Coronary artery (tissue), 2 donors: ENCODE measurements at places on chromosomes 3 and 15.

DNA sequence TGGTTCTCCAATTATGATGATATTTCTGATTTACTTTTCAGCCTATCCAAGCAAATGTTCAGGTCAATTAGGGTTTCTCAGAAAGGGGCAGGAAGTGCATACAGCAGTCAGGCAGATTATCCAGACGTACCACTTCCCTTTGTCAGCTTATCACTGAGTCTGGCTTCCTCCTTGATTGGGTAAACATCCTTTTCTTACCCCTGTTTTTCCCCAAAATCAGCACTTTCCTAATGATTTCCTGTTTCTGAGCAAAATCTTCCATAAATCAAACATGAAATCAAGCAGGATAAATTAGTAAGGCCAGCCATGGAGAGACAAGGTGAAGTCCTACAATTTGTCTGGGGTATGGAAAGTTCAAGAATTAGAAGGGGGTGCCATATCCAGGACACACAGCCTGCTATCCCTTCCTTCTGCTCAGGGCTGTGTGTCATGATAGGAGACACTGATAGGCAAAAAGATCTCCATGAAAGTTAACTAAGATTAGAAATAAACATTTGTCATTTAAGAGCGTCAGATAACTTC is 29.0 kb downstream of the ADIPOQ start:
- no peak for DNase-seq

DNA sequence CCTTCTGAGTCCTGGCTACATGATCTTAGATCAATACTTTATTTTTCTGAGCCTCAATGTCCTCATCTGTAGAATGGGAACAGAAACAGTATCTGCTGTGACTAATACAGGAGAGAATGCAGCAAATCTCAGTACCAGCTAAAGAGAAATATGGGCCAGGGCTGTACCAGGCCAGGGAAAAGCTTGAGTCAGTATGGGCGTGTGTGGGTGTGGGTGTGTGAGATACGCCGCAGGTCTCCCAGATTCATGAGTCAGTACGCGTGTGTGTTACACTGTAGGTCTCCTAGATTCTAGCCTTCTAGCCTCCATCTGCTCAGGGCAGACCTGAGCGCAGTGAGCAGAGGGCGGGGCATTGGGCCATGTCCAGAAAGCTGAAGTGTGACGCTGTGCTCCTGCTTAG is 15.2 kb downstream of the GNAI2 start:
- no peak for DNase-seq

GRCh38 chr15:101107625-101108460 is 144.0 kb downstream of the CHSY1 start:
- DNase-seq = no peak

- DNase-seq = no peak
Measured at GRCh38 chr3:190491533-190492054, 22.3 kb upstream of the IL1RAP start.
